ENCODE measurements at places on chromosomes 3 and 15. TPM values are rescaled to one million over a fixed set of nuclear protein-coding genes. Genes with fewer than 3 reads are reported as not detected.

VGLL3 gene
- total RNA-seq: 19.3 TPM

DLEC1 gene
- under 0.01 TPM for total RNA-seq

ZNF80 gene
- total RNA-seq: not detected

SQOR gene
- total RNA-seq: 44.5 TPM

CPNE9 gene
- total RNA-seq: not detected

SELENOK gene
- total RNA-seq: 16.9 TPM

C15orf62 gene
- total RNA-seq: 0.05 TPM

HYAL1 gene
- 0.42 TPM for total RNA-seq

THBS1 gene
- total RNA-seq: 671 TPM

TGM4 gene
- not detected for total RNA-seq

DUOX2 gene
- total RNA-seq: not detected

GUCA1C gene
- total RNA-seq: not detected

SERPINI2 gene
- not detected for total RNA-seq

UACA gene
- 192 TPM for total RNA-seq

Data from smooth muscle cell of the umbilical artery (primary cell).